ENCODE measurements at places on chromosomes 1 and 21.
A peak's percentile ranks its signal among the peaks of the same experiment; 100 is the strongest.

- DNase-seq: no peak
Observed at GRCh38 chr1:20110679-20111078, 8.7 kb downstream of the PLA2G2D start.

DNA sequence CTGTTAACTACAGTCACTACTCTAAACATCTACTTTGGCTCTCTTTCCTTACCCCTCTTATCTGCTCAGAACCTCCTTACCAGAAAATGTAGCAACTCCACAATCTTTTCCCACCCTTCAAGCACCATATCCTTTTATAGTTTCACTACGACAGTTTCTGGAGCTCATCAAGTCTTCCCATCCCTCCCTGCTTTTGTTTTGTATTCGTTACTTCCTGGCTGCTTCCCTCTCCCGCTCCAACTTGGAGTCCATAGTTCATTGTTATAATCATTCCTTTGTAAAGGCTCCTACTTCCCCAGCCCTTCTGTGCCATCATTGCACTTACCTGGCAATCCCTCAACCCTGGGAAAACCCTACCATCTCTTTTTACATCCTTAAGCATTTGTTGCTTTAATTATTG, 18.0 kb downstream of the MPZL1 start:
- DNase-seq: no peak

- no peak for DNase-seq
Observed at GRCh38 chr21:42695697-42696380, 42.4 kb downstream of the PDE9A start.

DNA sequence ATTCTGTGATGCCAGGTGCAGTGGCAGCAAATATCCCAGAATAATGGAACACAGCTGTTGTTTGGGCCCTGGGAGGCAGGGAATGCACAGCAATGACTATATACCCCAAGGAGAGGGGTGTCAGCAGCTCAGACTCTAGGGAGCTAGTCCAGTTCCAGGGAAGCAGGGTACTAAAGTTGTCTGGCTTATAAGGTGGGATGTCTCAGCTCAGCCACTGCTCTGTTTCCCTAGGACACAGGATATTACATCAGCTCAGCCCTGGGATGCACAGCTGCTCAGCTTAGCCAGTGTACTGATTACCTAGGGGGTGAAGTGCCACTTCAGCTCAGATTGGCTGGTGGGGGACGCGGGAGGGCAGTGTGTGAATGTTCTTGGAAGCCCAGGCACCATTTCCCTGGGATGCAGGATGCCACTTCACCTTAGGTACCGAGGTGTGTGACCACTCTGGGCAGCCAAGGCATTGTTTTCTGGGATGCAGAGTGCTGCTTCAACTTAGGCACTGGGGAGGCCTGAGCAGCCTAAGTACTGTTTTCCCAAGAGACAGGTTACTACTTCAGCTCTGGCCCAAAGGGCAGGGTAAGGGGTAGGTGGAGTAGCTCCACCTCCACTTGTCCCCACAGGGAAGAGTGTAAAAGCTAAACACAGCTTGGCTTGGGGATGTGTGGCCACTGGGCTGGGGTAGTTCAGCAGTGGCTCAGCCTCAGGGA, 59.4 kb downstream of the DIPK1A start:
- no peak for DNase-seq

GRCh38 chr1:117886101-117886795, 43.2 kb downstream of the GDAP2 start:
- no peak for DNase-seq

- DNase-seq: no peak
Observed at GRCh38 chr21:28587748-28588147, 404.9 kb downstream of the LTN1 start.

GRCh38 chr1:15180189-15180588, 26.6 kb downstream of the TMEM51 start:
- no peak for DNase-seq

GRCh38 chr1:168096296-168097165, 40.2 kb downstream of the GPR161 start:
- DNase-seq: no peak

- no peak for DNase-seq
Observed at GRCh38 chr1:100353988-100354387, 1.7 kb downstream of the CDC14A start.

DNA sequence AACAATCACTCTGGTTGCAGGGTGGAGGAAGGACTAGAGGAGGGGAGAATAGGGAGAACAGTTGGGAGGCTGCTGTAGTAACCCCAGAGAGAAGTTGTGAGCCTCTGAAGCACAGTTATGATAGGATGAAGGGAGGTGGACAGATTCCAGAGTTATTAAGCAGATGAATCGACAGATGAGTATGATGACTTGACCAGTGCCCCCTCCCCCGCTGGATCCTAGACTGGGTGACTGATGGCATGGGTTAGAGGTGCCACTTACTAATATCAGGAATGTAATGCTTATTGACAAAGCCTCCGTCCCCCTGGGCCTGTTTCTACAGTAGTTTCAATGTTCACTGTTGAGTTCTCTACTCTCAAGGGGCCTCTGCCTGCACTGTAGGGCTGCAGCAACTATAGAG, 14.0 kb upstream of the TIPRL start:
- no peak for DNase-seq

GRCh38 chr1:112263453-112263852, 132.6 kb upstream of the CTTNBP2NL start:
- DNase-seq: peak; percentile 11

- DNase-seq: no peak
Observed at GRCh38 chr1:212612041-212612961, 3.7 kb downstream of the ATF3 start.

DNA sequence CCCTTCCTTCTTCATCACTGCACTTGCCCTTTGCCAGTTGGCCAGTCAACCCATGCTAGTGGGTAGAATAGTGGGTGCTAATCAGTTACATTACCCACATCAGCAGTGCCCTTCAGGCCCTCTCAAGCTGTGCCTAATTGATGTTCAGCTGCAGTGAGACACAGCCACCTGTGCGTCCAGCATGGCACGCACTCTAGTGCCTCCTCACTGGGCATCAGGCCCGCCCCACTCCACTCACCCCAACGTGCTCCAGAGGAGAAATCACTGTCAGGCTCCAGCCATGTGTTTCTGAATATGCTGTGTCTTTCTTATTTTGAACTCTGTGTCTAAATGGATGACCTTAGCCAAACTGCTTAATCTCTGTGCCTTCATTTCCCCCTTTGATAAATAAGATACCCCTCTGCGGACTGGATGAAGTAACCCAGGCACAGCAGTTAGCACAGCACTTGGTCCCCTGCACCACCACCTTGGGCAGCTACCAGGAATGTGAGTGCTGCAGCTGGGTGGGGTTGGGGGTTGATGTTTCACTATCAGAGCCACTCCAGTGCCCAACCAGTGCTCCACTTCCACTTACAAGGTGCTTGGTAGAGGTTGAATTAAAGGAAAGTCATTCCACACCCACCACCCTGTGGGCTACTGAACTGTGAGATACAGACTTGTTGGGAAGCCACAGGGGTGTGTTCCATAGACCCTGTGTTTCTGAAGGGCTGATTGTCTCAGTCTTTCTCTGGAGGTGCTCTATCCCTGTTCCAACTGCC, 8.9 kb upstream of the ADORA3 start:
- DNase-seq: no peak

- DNase-seq: no peak
Observed at GRCh38 chr1:18890706-18891425, 11.5 kb downstream of the ALDH4A1 start.

DNA sequence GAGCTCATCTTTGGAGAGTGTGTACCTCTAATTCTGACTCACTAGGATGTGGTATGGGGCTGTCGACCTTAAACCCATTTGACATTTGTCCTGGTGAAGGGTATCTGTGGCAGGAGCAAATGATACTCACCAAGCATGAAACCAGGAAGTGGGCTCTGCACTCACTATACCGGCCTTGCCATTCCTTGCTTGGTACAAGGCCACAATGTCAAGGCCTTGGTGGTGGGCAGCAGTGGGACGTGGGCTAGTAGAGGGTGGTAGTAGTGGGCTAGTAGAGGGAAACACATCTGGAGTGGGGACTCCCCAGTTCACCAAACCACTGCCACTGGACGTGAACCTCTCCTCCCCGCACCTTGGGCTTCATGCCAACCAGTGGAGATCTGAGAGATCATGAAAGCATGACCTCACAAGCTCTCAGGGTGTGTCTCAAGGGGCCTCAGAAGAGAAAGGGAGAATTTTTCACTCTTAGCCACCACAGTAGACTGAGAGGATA, 11.5 kb downstream of the TNFSF4 start:
- no peak for DNase-seq

GRCh38 chr1:7039590-7040220, 254.5 kb downstream of the CAMTA1 start:
- no peak for DNase-seq

- DNase-seq: no peak
Observed at GRCh38 chr1:232868793-232869491, 63.7 kb downstream of the MAP10 start.

Data from CMK (cell line).